ENCODE measurements at places on chromosomes 2 and 18.

DNA sequence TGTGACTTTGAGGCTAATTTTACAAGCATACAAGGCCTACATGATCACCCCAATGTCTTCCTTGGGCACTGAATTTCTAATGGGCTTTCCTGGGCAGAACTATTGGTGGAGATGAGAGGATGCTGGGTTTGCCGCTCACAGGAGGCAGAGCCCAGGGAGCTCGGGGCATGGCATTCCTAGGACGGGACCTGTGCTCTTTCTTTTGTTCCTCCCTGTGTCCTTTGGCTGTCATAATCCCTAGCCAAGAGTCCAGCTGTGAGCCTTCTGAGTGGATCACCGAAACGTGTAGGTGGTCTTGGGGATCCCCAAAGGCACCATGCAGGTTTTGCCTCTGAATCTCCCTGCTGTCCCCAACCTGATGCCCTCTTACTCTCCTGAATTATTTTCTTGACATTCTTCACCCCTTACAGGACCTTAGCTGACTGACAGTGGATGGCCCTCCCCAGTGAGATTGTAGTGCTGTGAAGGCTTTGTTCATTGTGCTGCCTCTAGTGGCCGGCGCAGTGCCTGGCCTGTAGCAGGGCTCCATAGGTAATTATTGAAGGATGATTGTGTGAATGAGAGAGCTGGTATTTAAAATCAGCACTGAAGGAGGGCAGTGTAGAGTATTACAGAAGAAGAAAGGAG is 221.9 kb downstream of the ZNF407 start:
- DNase-seq = no peak

DNA sequence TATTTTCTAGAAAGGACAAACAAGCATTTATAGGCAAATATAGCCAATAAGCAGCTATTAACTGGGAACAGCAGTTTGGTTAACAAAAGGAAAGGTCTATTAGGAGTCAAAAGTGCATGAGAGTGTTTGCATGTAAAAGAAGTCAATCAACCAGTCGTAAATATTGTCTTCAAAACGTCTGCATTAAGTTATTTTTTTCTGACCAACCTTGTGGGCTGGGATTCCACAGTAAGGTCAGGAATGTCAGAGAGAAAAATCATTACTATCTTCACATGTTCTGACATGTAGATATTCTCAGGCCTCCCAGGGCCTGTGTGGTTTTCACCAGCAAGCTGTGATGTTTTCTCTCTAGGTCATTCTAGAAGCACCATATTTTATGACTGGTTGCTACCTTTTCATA is 922.5 kb downstream of the SUCLG1 start:
- DNase-seq = no peak

DNA sequence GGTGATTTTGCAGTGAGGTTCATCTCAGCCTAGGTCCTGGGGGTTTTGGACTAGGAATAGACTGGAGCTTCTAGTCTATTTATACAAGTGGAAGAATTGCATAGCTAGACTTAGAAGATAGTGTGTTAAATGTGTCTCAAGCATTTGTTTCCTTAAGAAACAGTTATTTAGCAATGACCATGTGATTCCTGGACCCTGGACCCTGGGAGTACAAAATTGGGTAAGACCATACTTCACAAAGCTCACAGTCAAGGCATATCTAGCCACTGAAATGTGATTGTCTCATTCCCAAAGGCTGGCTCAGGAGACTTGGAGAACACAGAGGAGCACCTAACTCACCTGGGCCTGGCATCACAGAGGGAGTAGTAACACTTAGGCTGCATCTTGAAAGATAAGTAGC is 754.5 kb downstream of the SATB2 start:
- DNase-seq = no peak

- DNase-seq = no peak
Observed at GRCh38 chr2:180819106-180819505, 161.3 kb upstream of the UBE2E3 start.

DNA sequence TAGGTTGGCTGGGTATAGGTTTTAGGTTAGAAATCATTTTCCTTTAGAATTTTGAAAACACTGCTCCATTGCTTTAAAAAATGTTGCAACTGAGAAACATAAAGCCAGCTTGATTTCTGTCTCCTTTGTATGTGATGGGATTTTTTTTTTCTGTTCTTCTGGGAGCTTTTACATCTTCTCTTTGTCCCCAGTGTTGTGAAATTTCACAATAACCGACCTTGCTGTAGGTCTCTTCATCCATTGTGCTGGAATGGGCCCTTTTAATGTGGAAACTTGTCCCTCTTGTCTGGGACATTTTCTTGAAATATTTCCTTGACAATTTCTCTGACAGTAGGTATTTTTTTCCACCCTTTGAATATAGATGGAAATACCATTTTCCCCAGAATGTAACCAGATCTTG is 44.0 kb upstream of the LAPTM4A start:
- no peak for DNase-seq

GRCh38 chr2:101820519-101820918 is 123.0 kb downstream of the MAP4K4 start:
- peak; percentile 19 for DNase-seq

- DNase-seq = no peak
Observed at GRCh38 chr2:177692042-177692782, 299.6 kb downstream of the AGPS start.

DNA sequence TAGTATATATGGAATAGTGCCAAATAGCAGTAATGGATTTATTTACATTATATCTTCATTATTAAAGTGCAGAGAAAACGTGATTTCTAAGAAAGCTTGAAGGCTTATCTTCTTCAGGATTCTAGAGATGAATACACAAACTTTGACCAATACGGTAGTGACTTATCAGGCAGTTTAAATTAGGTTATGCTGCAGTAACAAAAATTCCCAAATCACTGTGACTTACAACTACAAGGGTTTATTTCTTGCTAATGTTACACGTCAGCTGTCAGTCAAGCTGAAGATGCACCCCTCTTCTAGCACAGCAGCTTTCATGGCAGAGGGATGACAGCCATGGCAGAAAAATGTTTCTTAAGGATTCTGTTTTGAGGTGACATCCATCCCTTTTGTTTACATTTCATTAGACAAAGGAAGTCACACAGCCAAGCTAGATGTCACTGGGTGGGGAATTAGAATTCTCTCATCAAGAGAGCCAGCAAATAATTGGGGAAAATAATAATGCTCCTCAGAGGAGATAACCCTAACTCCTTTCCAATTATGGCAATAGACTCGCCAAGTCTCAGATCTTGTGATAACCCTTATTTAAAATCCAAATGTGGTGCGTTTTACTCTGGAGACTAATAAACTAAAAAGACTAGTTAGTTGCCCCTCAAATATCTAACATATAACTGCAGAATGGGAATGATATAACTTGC is 268.3 kb upstream of the CYP26B1 start:
- DNase-seq = no peak

DNA sequence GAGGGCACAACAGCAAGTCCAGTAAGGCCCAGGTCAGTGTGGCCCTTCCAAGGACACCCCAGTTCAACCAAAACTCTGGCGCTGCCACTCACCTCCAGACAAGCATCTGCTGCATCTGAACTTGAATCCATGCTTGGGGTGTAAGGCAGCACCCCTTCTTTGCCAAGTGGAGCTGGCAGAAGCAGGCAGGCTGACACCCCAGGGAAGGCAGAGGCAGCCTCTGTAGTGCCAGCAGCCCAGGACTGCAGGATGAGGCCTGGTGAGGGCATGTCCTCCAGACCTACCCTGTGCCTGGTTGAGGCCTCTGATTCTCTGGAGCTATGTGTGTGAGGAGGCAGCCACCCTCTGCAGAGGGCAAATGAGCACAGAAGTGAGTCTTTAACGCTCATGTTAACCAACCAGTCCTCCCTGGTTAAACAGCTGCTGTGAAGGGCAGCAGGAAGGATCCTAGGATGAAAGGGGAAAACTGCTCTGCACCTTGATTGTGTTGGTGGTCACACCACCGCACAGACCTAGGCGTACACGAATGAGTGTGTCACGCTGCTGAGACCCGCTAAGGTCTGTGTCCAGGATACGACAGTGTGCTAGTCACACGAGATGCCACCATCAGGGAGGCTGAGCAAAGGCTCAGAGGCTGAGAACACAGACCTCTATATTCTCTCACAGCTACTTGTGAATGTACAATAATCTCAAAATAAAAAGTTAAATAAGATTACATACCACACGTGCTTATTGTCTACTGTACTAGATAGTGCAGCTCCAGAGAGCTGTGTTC is 2.2 kb downstream of the PARD6G start:
- DNase-seq = no peak

GRCh38 chr2:38194751-38195150 is 118.8 kb upstream of the CYP1B1 start:
- DNase-seq = no peak

DNA sequence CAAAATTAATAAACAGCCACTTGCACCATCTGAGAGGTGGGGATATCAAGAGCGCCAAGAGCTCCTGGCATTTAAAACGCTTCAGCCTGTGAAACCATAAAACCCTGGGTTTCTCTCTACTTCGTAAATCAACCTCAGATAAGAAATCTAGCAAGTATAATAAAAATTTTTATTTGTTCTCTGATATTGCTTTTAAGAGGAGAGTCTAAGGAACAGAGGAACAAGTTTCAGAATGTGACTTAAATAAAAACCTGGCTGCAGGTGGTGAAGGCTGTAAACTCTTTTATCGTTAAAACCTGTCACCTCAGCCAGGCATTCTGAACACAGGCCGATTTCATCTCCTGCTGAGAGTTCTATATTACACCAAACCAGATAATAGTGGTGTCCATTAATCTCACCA is 9.9 kb downstream of the DYTN start:
- no peak for DNase-seq

DNA sequence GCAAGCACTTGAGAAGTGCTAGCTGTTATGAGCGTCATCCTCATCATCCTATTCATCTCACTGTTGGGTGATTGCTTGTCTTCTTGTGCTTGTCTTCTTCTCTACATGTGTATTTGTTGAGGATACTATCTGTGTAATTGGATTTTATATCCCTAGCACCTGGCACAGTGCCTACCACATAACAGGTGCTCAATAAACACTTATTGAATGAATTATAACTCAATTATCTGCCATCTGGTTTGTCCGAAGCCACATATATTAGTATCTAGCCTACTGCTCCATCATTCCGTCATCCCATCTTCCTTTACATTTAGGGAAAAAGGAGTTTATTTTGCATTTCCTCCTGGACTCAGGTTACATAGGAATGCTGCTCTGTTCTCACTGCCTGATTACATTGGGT is 330.4 kb upstream of the ETAA1 start:
- no peak for DNase-seq

DNA sequence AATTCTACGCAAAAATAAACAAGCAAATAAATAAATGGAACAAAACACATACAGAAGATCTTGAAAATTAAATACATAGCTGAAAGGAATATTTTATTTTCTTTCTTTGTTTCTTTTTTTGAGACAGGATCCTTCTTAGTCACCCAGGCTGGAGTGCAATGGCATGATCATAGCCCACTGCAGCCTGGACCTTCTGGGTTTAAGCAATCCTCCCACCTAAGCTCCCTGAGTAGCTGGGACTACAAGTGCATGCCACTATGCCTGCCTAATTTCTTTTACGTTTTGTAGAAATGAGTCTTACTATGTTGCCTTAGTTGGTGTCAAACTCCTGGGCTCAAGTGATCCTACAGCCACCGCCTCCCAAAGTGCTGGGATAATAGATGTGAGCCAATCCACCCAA is 44.6 kb upstream of the ACTR3 start:
- no peak for DNase-seq

DNA sequence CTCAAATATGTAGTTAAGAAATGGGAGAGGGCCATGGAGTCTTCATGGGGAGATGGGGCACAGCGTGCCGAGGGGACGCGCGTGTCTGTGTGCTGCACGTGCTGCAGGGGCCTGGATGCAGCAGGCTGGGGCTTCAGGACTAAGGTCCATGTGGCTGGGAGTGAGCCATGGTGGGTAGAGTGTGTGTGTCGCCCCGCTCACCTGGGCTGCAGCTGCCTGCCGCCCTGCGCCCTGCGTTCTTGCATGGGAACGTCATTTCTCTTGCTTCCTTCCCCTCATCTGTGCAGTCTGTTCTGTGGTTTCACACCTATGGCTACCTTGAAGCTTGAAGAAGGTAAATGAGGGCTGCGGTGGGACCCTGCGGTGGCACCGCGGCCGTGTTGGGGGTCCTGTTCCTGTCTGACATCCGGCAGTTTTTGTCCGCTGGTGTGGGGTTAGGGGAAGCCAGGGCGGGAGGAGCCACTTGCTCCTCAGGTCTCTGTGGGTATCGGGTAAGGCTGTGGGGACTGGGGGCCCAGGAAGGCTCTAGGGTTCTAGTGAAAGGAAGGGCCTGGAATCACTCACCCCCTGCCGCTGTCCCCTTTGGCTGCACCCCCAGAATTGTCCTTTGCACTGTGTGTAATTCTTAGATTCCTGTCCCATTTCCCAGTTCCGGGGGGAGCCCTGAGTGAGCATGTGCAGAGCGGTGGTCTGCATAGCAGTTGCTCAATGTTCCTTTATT is 54.1 kb upstream of the HS6ST1 start:
- DNase-seq = no peak

- DNase-seq = no peak
Observed at GRCh38 chr18:33288082-33288716, 152.3 kb downstream of the CCDC178 start.

- DNase-seq = no peak
Observed at GRCh38 chr2:189411860-189412259, 29.4 kb upstream of the WDR75 start.

DNA sequence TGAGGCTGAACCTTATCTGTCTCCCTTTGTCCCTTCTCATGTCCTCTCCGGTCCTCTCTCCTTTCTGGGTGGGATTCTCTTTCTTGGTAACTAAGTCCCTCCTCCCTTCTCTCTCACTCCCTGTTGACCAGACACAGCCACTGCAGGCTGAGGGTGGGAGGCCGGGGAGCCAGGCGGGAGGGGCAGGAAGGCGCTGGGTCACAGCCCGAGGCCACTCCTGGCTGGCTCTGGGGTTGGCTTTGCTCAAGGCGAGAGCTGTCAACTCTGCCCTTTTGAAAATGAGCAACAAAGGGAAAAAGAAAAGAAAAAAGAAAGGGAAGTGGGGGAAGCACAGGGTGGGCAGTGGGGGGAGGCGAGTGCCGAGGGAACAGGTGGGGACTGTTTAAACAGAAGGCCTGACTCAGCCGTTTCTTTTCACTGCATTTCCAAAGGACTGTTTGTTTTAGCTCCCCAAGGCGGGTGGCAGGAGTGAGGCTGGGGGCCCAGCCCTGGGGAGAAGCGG is 70.5 kb upstream of the IGFBP5 start:
- DNase-seq = no peak

DNA sequence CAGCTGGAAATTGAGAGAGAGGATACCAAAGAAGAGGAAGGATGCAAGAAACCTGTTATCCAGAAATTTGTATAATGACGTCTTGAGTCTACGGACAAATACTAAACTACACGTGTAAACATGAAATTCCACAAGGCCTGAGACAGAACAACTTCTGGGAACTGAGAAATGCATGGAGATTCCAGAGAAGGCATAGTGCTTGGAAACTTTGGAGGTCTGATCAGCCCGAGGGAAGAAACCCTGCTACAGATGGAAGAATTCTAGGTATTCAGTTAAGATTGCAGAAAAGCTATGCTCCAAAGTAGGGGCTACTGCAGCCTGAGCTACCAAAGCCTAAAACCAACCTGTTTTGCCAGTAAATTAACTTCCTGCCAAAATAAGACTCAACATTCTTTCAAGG is 120.4 kb downstream of the PDCL3 start:
- DNase-seq = no peak

GRCh38 chr18:75218065-75218923 is 7.7 kb downstream of the TSHZ1 start:
- DNase-seq = no peak

GRCh38 chr2:217822296-217823252 is 180.2 kb downstream of the TNS1 start:
- DNase-seq = no peak
